ENCODE measurements at places on chromosomes 11 and 22.

DNA sequence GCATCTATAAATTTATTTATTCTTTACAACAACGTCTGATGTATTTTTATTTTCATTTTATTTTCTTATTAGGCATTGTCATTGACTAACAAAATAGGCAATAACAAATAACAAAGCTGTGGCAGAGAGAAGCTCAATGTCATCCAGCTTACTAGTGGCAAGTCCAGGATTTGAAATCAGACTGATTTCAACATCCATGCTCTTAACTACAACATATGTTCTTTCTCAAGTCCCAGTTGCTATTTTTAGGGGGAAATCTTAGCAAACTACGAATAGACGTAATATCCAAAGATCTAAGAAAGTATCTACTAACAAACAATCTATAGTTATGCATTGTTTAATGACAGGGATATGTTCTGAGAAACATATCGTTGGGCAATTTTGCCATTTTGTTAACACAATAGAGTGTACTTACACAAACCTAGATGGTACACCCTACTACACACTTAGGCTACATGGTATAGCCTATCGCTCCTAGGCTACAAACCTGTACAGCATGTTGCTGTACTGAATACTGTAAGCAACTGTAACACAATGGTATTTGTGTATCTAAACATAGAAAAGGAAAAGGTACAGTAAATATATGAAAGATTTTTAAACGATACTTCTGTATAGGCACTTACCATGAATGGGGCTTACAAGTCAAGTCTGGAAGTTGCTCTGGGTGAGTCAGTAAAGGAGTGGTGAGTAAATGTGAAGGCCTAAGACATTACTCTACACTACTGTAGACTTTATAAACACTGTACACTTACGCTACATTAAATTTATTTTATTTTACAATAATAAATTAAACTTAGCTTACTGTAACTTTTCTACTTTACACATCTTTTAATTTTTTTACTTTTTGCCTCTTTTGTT lies 151.3 kb downstream of the DLG2 start:
- DNase-seq, result no peak

- DNase-seq, result no peak
Measured at GRCh38 chr22:50605613-50606074, 5.1 kb downstream of the MAPK8IP2 start.

GRCh38 chr11:125999234-125999880 lies 53.5 kb downstream of the VSIG10L2 start:
- DNase-seq, result no peak

DNA sequence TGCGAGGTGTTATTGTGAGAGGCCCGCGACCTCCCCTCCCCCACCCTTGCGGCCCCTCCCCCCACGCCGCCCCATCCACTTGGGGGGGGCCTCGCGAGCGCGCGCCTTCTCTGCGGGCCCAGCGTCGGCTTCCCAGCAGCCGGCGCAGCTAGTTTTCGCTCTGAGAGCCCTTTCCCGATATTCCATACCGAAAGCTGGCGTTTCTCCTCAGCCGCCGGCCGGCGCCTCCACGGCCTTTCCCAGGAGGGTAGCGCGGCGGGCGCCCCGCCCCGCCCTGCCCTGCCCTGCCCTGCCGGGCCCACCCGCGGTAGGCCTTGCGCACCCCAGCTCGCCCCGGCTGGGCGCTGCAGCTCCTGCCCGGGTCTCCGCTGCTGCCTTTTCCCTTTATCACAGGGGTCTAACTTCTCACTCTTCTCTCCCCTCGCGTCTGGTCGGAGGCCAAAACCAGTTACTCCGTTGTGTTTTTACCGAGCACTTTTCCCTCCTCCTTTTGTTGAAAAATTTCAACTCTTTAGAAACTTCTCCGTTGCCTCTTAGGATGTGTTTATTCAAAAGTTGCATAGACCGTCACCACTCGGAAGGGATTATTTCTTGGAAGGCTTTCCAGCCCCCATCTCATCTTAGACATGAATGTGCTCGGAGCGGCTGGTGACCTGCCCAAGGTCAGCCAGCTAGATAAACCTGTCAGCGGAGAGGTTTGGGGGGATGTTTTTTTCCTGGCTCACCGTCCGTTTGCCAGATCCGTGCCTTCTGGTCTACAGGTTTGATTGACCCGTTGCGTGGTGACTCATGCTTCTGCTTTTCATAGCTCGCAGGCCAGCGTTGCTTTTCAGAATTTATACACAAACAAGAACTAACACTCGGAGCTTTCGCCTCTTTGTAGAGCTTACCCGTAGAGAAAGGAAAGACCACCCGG lies 648 bp downstream of the PAFAH1B2 start:
- DNase-seq, result peak; percentile 78

GRCh38 chr11:18319914-18320313 lies 2.0 kb downstream of the HPS5 start:
- DNase-seq, result no peak

DNA sequence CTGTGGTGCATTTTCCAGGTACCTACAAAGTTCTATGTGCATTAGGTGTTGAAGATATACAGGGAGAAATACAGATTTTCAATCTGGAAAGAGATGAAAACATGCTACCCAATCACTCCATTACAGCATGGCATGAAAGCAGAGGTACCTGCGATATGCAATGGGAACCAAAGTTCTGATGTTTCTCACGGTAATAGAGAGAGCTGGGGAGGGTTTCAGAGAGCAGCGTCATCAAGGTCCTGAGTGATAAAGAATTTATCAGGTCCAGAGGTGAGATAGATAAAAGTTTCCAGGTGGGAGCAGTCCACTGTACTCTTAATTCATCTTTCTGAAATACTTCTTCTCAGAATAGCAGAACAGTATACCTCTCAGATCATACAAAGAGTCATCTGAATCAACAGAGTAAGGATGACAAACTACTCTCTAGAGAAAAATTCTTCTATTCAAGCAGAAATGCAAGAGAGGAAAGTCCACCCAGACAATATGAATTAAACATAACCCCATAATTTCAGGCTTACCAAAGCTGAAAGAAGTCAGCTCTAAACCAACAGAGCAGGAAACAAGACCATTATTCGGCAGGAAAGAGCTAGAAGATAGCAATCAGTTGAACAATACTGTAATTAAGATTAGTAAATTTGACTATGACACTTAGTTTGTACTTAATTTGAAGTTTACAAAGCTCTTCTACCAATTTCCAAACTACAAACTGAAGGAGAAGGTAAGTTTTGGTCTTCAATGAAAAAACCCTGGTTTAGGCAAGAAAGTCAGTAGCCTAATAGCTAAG lies 12.8 kb downstream of the CTSC start:
- no peak for DNase-seq

GRCh38 chr22:35863432-35863831 lies 145.8 kb downstream of the APOL5 start:
- no peak for DNase-seq

DNA sequence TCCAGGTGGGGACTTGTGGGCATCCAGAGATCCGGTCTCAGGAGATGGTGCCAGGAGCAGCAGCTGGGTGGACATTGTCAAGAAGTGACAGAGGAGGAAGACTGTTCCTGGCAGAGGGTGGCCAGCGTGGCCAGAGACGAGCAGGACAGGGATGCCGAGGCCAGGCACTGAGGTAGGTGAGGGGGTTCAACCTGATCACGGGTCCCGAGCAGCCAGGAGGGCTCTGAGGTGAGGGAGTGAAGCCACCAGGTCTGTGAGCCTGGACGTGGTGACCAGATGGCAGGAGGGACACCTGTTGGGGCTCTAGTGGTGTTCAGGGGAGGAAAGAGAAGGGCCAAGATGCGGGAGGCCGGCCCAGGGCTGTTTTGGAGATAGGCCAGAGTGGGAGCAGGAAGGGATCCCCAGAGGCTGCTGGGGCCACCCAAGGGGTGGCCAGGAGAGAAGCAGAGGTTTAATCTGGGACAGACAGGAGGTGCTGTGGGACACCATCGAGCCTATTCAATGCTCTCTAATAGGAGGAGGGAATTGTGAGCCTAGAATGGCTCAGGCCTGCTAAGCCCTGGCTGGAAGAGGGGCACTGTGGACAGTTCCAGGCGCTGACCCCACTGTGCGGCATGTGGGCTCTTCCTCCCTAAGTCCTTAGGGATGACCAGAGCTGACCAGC lies 6.3 kb downstream of the PPM1F start:
- no peak for DNase-seq

All from cardiac fibroblast (primary cell).